Stimulated activated CD8-positive, alpha-beta memory T cell treated with anti-CD3 and anti-CD28 coated beads, Interleukin-7, amount 100 ng/mL, for 1 hour (primary cell): ENCODE measurements at places on chromosomes 3 and 15.

GRCh38 chr3:54642147-54642546 lies 285.7 kb downstream of the LRTM1 start:
- no peak for DNase-seq

GRCh38 chr3:21562243-21562642 lies 188.8 kb downstream of the ZNF385D start:
- no peak for DNase-seq

DNA sequence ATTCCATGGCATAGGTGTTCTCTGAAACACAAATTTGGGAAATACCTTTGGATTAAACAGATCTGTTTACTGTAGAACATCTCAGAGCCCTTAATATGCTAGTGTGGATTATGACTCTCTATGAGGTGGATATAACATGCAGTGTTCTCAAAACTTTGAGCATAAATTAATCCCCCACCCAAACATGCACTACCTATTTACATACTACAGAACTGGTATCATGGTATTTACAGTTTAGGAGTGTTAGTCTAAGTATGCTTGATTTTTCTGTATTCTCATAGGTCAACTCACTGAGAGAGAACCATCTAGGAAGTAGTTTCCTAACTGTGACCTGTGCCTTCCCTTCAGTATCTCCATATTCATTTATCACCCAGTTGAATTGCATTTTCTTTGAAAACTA lies 30.9 kb upstream of the ZNF609 start:
- DNase-seq = no peak

DNA sequence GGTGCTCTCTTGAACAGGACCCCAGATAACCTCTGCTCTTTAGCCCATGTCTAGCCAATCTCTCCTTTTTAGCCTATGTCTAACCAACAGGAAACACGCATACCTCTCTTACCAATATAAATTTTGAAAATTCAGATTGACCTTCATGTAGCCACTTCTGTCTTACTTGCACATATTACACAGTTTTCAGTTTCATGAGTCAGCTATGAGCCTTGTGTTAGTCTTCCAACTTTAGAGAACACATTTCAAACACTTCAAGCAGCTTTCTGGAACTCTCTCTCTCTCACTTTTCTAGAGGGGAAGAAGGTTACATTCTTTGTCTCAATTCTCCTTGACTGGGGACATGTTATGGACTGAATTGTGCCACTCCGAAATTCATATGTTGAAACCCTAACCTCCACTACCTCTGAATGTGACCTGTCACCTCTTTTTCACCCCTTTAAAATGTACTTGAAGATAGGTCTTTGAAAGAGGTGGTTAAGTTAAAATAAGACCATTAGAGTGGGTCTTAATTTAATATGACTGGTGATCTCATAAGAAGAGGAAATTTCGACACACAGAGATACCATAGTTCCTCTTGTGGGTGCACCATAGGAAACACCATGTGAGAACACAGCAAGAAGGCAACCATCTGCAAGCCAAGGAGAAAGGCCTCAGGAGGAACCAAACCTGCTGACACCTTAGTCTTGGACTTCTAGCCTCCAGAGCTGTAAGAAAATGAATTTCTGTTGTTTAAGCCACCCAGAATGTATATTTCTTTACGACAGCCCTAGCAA lies 480.3 kb upstream of the ALCAM start:
- DNase-seq = no peak
